ENCODE measurements at places on chromosomes 1 and 21. TPM values are rescaled to one million over a fixed set of nuclear protein-coding genes. Genes with fewer than 3 reads are reported as not detected.

- no peaks in the 10 kb centered on the region for H3K36me3 ChIP-seq
- H3K4me3 ChIP-seq, result no peak overlapping the region
- H3K4me1 ChIP-seq, result no peaks in the 10 kb centered on the region
Measured at GRCh38 chr1:225146478-225146877, 217.0 kb downstream of the DNAH14 start.

GRCh38 chr1:41874151-41874719, 44.5 kb downstream of the HIVEP3 start:
- no peaks in the 10 kb centered on the region for H3K4me1 ChIP-seq
- no peak for DNase-seq
- no peak overlapping the region for H3K27ac ChIP-seq
- H3K4me3 ChIP-seq, result no peak overlapping the region

- no peaks in the 10 kb centered on the region for H3K27me3 ChIP-seq
- DNase-seq, result no peak
- no peak overlapping the region for H3K4me3 ChIP-seq
- no peak overlapping the region for H3K27ac ChIP-seq
Measured at GRCh38 chr1:19809044-19809750, 5.9 kb downstream of the RNF186 start.

DNA sequence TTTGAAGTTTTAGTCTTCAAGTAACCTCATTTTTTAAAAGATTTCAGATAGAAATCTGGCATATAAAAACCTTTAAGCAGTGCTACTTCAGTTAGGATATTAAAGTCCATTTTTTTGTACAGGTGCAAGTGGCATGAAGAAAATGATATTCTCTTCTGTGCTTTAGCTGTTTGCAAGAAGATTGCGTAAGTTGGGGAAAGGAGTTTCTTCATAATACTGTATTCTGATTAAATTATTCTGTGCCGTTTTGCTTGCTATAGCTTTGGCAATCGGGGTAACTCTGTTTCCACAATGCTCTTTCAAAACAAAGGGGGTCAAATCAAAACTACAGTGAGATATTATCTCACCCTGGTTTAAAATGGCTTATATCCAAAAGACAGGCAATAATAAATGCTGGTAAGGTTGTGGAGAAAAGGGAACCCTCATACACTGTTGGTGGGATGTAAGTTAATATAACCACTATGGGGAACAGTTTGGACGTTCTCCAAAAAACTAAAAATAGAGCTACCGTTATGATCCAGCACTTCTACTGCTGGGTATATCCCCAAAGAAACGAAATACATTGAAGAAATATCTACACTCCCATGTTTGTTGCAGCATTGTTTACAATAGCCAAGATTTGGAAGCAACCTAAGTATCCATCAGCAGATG, 27.1 kb downstream of the MAEL start:
- no peak overlapping the region for H3K27ac ChIP-seq
- no peak for DNase-seq
- no peaks in the 10 kb centered on the region for H3K4me1 ChIP-seq
- no peaks in the 10 kb centered on the region for H3K27me3 ChIP-seq
- no peak overlapping the region for H3K4me3 ChIP-seq
- no peaks in the 10 kb centered on the region for H3K36me3 ChIP-seq

DNA sequence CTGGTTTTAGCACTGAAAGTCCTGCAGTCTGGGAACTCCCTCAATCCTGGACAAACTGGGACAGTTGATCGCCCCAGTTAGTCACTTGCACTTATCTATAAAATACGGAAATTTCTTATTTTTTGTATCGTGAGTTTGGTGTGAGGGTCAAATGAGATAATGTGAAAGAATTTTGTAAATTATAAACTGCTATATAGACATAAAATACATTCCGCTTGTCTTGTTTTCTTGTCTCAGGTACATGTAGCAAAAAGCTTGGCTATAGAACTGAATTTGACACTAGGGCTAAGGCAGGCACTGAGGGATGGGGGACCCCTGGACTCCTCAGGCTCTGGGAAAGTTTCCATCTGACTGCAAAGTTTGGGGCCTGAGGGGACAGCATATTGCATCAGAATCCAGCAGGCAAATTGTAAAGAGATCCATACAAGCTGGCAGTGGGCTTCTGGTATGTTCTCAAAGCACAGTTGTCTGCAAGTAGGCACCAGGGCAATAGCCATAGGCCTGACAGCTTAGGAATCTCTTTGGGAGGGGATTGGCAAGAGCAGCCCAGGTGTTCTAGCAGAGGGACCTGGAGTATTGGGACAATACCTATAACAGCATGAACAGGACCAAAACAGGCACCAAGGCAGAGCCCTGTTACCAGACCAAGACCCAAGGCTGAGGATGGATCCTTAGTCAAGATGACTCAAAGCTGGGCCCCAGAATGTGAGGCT, 44.3 kb downstream of the S1PR1 start:
- no peaks in the 10 kb centered on the region for H3K27me3 ChIP-seq
- no peaks in the 10 kb centered on the region for H3K36me3 ChIP-seq
- H3K27ac ChIP-seq, result no peak overlapping the region

- H3K4me3 ChIP-seq, result no peak overlapping the region
- no peak overlapping the region for H3K27ac ChIP-seq
- no peaks in the 10 kb centered on the region for H3K27me3 ChIP-seq
- no peaks in the 10 kb centered on the region for H3K36me3 ChIP-seq
- H3K4me1 ChIP-seq, result no peaks in the 10 kb centered on the region
Measured at GRCh38 chr21:31284797-31285397, 59.2 kb downstream of the TIAM1 start.

DNA sequence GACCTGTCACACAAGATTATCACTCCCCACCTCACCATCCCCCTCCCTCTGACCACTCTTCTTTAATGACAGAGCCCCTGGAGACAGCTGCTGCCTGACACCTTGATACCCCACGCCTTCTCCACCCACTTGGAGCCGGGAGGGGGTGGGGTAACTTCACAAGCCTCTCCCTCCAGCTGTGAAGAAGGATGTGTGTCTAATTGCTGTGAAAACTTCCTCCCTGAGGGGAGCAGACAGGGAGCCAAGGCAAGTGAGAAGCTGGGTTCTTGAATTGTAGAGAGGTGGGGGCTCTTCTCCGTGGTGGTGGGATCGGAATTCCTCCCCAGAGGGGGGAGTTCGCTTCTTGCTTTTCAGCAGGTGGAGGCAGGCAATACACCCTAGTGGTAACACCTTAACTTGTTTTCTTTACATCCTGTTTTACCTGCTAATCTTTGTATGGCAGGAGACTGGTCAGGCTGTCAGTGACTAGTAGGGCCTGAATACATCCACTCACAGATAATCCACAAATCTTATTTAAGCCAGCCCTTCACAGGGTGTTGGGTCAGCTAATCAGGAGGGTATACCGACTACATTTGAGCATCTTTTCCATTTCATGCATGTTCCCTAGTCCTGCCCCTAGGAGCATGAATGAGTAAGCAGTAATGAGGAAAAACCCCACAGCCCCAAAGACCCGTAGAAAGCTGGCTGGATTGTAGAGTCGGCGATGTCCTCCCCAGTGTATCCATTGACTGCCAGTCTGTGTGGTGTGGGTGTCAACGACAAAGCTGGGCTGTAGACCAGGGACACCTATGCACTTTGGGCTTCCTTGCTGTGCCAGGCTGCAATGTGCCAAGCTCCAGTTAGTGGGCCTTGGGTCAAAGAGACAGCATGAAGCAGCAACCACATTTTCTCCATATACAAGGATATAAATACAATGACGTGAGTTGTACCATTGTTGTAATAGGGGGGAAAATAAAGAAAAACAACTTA, 57.3 kb downstream of the NFASC start:
- H3K4me1 ChIP-seq, result peaks cover 10% of the 10 kb centered on the region
- H3K27me3 ChIP-seq, result no peaks in the 10 kb centered on the region
- H3K36me3 ChIP-seq, result no peaks in the 10 kb centered on the region

GRCh38 chr21:37367336-37367702, 746 bp downstream of the DYRK1A start:
- no peak for DNase-seq
- peaks cover 49% of the 10 kb centered on the region for H3K4me1 ChIP-seq
- H3K27ac ChIP-seq, result peak overlapping the region; percentile 100
- no peaks in the 10 kb centered on the region for H3K27me3 ChIP-seq
- H3K4me3 ChIP-seq, result peak overlapping the region; percentile 98
- H3K36me3 ChIP-seq, result no peaks in the 10 kb centered on the region

GRCh38 chr1:43250351-43250761, 19.4 kb upstream of the TMEM125 start:
- H3K27ac ChIP-seq, result no peak overlapping the region
- H3K36me3 ChIP-seq, result no peaks in the 10 kb centered on the region
- H3K4me3 ChIP-seq, result no peak overlapping the region
- H3K27me3 ChIP-seq, result no peaks in the 10 kb centered on the region
- no peaks in the 10 kb centered on the region for H3K4me1 ChIP-seq

GRCh38 chr1:39409055-39409816, 82.2 kb upstream of the BMP8A start:
- no peaks in the 10 kb centered on the region for H3K27me3 ChIP-seq
- DNase-seq, result peak; percentile 80
- peak overlapping the region; percentile 84 for H3K4me3 ChIP-seq
- H3K27ac ChIP-seq, result peak overlapping the region; percentile 98
- H3K4me1 ChIP-seq, result peaks cover 86% of the 10 kb centered on the region

DNA sequence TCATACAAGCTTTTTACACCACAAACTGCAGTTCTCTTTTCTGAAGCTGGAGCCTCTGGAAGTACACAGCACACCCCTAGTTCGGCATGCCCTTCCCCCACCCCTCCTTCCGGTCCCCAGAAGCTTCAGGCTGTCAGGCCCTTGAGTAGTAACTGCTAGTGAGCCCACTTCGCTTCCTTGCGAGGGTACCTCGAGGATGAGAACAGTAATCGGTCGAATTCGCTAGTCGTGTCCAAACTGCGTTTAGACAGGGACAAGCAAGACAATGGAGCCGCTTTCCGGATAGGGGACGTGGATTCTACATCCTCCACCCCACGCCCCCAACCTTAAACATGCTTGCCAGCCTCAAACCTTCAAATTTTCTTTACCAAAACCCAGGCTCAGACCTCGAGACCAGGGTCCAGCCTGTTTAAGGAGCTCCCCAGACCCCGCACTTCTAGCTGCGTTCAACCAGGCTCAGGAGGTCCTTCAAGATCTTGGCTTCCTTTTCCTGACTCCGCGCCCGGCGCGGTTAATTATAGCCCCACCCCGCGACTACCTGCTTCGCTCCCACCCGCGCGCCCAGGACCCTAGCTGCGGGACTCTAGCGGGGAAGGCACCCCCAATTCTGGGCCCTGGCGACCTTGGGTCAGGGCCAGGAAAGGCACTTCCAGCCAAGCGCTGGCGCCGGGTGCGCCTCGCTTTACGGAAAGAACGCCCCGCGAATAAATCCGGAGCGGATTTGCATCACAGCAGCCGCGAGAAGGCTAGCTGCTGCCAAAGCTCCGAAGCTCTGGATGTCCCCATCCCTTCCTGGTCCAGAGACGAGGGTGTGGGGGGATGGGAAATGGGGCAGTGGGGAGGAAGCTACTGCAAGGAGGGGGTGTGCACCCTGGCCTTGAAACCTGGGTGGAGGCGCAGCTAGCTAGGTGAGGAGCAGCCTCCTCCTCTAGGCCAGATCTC, 8.1 kb upstream of the TSPAN1 start:
- peaks cover 13% of the 10 kb centered on the region for H3K4me1 ChIP-seq
- no peaks in the 10 kb centered on the region for H3K36me3 ChIP-seq
- peak; percentile 72 for DNase-seq
- peak overlapping the region; percentile 14 for H3K27ac ChIP-seq
- peak overlapping the region; percentile 15 for H3K4me3 ChIP-seq

- no peak for DNase-seq
- peak overlapping the region; percentile 22 for H3K27ac ChIP-seq
- no peak overlapping the region for H3K4me3 ChIP-seq
- H3K27me3 ChIP-seq, result no peaks in the 10 kb centered on the region
- H3K36me3 ChIP-seq, result no peaks in the 10 kb centered on the region
- peaks cover 32% of the 10 kb centered on the region for H3K4me1 ChIP-seq
Measured at GRCh38 chr21:34988139-34988538, 61.0 kb downstream of the RUNX1 start.

Gene DPT
- 128 TPM for polyA plus RNA-seq

Gene GPBP1L1
- 109 TPM for polyA plus RNA-seq

Gene ESRRG
- 0.17 TPM for polyA plus RNA-seq

Gene CFHR2
- not detected for polyA plus RNA-seq

Gene C1orf50
- 5.2 TPM for polyA plus RNA-seq

Gene MPZ
- 1.2 TPM for polyA plus RNA-seq

Gene CYP4A11
- polyA plus RNA-seq, result not detected

Gene SPATA45
- not detected for polyA plus RNA-seq

Data from sigmoid colon (tissue), 7 donors.